ENCODE measurements at places on chromosomes 1 and 21.
A peak's percentile ranks its signal among the peaks of the same experiment; 100 is the strongest.

DNA sequence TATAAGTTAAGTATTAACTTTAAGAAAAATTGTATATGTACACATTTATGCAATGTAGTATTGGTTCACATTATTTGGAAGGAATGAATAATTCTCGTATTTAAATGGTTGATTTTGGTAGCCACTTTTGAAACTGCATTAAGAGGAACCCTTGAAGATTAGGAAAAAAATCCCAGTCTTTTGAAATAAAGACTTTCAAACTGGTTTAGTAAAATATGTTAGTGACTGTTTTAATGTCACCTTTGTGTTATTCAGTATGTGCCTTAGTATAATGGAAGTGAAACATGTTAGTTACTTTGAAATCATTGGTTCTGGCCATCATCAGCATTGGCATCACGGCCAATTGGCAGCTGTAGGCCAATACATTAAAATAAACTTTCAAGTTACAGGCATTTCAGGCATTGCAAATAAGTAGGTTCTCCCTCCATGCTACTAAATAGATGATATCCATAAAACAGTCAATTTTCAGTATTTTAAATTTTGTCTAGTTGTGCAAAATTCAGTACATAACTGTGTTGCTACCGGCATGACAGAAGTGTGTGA lies 4.4 kb downstream of the MIER1 start:
- DNase-seq: peak; percentile 27

GRCh38 chr1:196324345-196324744 lies 283.9 kb downstream of the KCNT2 start:
- DNase-seq: no peak

DNA sequence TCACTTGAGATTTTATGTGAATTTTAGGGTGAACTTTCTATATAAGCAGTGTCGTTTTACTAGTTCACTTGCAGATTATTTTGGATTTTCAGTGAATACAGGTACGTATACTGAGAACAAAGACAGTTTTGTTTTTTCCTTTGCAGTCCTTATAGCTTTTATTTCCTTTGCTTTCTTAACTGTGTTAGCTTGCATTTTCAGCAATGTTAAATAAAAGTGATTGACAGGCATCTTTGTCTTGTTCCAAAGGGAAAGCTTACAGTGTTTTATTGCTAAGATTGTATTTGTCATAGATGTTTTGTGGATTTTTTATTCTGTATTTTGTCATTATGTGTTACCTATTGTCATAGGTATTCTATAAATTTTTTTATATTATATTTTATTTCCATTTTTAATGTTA lies 53.3 kb upstream of the FASLG start:
- DNase-seq: no peak

- DNase-seq: no peak
Measured at GRCh38 chr21:43733529-43734071, 14.7 kb downstream of the PDXK start.

DNA sequence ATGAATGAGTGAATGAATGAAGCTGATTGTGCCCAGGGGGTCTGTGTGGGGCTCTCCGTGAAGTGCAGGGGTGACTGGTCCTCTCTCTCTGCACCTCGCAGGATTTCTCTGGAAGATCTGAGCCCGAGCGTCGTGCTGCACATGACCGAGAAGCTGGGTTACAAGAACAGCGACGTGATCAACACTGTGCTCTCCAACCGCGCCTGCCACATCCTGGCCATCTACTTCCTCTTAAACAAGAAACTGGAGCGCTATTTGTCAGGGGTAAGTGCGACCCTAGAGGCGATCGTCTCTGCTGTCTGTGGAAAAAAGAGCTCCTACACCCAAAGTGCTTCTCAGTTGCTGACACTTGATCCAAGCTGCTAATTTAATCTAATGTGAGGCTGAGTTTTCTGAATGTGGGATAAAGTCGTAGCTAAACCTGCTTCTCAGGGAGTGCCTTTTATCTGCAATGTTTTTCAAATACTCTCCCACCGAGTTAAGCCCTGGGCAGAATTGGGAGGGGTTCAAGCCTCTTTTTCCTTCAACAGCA lies 101.7 kb downstream of the HUNK start:
- DNase-seq: peak; percentile 85

GRCh38 chr1:37169241-37169640 lies 134.9 kb upstream of the GRIK3 start:
- DNase-seq: no peak

DNA sequence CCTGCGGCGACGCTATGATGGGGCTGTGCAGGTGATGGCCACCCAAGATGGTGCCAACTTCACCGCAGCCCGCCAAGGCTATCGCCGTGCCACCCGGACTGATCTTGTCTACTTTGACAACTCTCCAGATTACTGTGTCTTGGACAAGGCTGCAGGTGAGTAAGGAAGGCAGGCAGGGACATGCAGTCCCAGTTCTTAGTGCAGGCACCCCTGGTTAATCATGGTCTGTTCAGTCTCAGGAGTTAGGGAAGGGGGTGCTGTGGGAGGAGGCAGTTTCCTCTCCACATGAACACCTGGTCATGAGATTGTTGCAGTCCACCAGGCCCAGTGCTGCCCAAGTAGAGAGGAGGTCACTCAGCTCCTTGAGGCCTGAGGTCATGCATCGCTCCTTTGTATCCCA lies 8.5 kb downstream of the WNT2B start:
- no peak for DNase-seq

DNA sequence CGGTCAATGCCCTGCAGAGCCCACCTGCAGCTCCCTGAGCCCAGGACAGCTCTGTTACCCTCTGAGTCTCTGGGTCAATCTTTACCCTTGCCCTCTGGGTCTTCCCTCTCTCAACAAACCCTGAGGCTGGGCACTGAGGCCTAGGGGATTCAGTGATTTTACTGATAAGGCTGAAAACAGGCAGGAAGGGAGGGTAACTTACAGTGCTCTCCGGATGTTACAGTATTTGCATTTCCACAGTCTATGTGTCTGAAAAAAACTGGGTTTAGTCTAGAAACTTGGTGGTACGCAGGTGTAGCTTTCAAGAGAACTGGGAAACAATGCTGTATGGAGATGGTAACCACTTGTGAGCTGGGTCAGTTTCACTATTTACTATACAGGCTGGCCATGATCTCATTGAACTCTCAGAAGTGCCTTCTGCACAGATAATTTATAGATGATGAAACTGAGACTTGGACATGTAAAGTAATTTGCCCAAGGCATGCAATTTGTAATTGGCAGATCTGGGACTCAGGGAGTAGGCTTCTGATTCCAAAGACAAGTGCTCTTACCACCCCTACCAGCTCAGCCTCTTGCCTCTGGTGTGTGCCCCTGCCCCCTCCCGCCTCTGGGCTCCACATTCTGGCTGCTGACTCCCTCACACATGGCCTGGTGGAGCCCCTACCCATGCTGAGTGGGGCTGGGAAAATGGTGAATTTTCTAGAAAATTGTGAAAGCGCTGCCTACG lies 48.8 kb downstream of the TENT5C start:
- no peak for DNase-seq

- DNase-seq: no peak
Measured at GRCh38 chr1:230307213-230307612, 118.9 kb downstream of the PGBD5 start.

DNA sequence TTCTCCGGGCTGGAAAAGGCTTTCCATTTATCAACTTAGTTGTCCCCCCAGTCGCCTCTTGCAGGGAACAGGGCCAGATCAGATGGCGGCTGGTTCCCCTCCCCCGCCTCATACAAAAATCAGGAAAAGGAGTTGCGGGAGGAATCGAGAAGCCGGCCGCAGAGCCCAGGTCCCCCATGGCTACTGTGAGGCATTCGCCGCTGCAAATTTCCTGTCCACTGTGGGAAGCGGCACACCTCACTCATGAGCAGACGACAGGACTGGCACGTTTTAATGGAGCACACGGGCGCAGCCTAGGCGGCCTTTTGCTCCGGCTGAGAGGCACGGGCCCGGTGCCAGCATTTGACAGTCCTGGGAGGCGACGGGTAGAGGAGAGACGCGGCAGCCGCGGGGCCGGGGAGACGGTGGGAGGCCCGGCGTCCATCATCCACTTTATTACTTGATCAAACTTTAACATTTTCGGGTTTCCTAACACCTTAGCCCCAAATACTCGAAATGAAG lies 1.1 kb downstream of the GNG4 start:
- no peak for DNase-seq

GRCh38 chr21:32772281-32773047 lies 909 bp upstream of the PAXBP1 start:
- peak; percentile 59 for DNase-seq

- DNase-seq: no peak
Measured at GRCh38 chr1:195851016-195851601, 757.1 kb downstream of the KCNT2 start.

DNA sequence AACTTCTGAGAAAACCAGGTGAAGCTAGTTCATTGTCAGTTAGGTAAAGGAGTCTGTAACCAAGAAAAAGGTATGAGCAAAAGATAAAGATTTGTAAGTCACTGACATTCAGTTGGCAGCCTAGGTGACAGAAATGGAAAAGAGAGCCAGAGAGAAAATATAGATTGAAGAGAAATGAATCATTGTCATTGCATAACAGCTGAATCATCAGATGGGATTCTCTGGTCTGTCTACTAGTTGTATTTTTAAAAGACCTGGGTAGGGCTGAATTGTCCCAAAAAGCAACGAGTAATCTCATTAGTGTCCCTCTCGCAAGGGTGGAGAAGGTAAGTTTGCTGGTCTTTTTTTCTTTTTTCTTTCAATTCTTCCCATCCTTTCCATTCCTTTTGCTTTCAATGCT lies 36.6 kb downstream of the PTGS2 start:
- DNase-seq: peak; percentile 64

DNA sequence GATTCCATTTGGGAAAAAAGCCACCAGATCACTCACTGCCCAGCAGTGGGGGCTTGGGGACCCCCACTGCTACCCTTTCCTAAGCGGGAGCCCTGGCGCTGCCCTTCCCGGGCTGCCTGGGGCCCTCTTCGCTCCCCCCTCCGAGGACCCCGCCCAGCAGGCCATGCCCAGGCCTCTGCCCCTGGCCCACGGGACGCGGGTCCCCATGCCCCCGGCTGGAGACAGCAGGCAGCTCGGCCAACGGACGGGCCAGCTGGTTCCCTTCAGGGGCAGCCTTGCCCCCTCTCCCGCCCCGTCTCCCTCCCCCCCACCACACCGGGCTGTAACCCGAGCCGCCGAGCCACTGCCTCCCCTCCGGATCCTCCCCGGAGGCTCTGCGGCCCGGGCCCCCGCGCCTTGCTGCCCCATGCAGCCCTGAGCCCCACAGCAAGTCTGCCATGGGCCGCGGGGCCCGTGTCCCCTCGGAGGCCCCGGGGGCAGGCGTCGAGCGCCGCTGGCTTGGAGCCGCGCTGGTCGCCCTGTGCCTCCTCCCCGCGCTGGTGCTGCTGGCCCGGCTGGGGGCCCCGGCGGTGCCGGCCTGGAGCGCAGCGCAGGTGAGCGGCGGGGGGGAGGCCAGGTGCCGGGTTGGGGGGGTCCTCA lies at the start of gene MMP23B:
TSS of gene MMP23B (plus strand) at position 392 of the 639 bp plus-strand sequence. CDS start at position 438, 46 bp downstream.
- no peak for DNase-seq

DNA sequence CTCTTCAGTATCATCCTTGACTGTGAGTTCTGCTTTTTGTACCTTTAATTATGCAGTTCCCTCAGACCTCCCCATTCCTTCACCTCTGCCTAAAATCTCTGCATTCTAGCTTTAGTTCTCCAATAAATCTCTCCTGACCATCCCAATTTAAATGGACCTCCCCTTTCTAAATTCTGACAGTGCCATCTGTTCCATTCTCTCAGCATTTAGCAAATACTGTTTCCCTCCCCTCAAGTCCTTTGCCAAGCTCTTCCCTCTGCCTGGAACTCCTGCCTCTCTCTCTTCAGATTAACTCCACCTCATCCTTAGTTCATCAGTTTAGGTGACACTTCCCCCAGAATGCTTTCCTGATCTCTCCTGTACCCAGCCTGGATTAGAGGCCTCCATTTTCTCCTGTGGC lies 54.0 kb upstream of the JUN start:
- DNase-seq: no peak

GRCh38 chr21:27582246-27582947 lies 615.5 kb upstream of the ADAMTS5 start:
- no peak for DNase-seq

DNA sequence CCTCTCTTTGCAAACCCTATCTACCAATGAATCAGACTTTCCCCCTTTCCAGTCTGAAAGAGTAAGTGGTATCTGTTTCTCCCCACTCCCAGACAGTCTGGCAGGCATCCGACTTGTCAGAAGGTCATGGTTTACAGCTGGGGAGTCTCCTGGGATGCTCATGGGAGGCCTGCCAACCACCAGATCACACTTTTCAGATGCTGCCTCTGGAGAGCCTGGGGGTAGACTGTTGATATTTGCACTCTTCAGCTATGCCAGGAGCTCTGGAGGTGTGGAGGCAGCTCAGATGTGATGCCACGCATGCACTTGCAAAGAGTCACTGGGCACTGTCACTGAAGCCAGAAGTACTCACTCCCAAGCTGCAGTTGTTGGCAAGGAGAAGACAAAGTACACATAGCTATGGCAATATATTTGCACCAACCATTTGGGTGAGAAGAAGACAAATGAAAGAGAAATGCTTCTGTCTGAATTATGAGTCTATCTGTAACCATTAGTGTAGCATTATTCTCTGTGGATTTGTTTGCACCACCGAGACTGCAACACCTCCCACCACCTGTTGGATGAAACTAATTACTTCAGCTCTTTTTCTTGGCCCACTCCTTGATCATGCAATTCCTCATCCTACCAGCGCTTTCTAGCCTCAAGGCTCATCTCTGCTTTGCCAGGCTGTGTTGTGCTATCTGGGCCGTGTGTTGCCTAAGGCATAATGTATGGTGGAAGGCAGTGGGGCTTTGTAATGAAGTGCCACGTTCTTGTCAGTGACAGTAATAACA lies 133.0 kb upstream of the SPAG17 start:
- DNase-seq: no peak

GRCh38 chr21:32094804-32095203 lies 184.0 kb downstream of the MIS18A start:
- DNase-seq: no peak

DNA sequence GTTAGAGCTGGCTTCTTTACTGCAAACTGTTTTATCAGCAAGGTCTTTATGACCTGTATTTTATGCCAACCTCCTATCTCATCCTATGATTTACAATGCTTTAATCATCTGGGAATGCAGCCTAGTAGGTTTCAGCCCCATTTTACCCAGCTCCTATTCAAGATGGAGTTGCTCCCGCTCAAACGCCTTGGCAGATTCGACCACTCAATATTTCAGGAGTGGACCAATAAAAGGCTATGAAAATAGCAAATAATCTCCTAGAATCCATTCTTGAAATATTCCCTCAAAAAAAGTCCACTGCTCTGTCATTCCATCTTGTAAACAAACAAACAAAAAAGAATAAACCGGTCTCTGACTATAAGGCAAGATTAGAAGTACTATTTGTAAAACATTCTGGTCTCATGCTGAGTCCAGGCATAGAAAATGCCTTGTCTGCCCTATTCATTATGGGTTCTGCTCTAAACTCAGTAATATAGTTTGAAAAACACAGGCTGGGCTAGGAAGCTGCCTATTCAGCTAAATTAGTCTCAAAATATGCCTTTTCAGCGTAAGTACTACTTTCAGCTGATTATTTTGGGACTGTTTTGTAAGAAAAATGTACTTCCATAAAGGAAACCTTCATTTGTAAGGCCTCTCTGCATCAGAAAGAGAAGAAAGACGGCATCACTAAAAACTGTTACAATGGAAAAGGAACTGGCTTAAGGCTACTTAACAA lies 53.0 kb downstream of the TBX19 start:
- no peak for DNase-seq

Measured in MV-4-11 (cell line).